ENCODE measurements at places on chromosomes 6 and 20. TPM values are rescaled to one million over a fixed set of nuclear protein-coding genes. Genes with fewer than 3 reads are reported as not detected.

Gene RBPJL
- polyA plus RNA-seq = not detected

Gene SPATA2
- polyA plus RNA-seq = 8.0 TPM

Gene PBOV1
- polyA plus RNA-seq = not detected

Gene MTCH1
- 104 TPM for polyA plus RNA-seq

DNA sequence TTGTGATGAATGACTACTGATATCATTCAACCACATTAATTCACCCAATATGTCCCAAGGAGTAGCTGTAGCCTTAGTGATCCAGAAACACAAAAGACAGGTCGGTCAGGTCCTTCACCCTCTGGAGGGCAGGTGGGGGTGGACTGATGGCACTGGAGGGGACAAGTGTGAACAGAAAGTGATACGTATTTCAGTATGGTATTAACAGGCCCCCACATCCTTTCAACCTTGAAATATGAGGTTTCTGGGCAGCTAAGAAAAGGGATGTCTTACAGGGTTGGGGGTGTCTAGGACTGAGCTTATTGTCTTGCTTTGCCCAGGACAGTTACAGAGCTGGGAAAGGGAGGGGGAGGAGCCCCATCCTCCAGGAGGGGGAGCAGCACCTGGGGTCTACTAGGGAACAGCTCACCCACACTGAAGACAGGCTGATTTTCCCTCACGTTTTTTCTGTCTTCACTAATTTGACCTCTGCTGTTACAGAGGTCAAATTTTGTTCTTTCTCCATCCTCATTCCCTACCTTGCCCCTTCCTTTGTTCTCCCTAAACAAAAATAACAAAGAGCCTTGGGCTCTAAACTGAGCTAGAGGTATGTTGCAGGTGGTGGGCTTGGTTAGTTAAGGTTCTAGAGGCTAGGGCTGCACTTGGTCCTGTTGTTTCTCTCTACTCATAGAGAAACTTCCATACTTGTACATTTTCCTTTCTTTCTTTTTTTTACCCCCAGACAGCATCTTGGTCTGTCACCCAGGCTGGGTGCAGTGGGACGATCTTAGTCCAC is 38.0 kb upstream of the EEF1A1 start:
- DNase-seq = no peak

- peak; percentile 13 for DNase-seq
These were observed 15.0 kb downstream of the COL9A3 start for GRCh38 chr20:62831854-62832211.

DNA sequence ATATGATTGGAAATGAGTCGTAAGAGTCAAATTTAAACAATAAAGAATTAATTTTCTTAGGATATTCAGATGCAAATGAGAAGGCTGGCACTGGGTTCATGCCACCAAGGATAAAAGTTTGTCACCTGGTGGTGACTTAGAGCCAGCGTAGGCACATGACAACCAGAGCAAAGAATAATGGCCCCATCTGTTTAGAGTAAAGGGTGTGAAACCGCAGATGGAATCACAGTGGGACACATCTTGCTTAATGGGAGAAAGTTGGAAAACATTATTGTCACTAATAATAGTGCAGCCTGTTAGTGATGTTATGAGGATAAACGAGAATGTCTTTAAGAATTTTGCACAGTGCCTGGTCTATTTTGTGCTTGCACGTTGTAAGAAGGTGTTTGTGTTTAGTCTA is 727.8 kb downstream of the QKI start:
- no peak for DNase-seq

GRCh38 chr6:111941686-111942330 is 68.6 kb upstream of the FYN start:
- DNase-seq = no peak

DNA sequence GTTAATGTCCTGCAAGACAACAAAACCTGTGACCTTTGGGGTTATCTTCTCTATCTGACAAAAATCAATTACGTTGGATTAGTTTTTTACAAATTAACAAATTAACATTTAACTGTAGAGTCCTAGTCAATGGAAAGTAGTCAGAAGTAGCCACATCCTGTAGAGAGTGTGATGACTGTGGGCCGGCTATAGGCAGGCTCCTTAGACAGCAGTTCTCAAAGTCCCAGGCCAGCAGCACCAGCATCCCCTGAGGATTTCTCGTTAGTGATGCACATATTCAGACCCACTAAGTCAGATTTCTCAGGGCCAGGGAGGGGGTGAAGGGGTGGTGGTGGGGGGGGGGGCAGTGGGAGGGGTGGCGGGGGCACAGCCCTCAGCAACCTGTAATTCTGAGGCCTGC is 37.2 kb downstream of the ZNF341 start:
- no peak for DNase-seq

- no peak for DNase-seq
These were observed 67.9 kb downstream of the IGF2R start for GRCh38 chr6:160036790-160037206.

DNA sequence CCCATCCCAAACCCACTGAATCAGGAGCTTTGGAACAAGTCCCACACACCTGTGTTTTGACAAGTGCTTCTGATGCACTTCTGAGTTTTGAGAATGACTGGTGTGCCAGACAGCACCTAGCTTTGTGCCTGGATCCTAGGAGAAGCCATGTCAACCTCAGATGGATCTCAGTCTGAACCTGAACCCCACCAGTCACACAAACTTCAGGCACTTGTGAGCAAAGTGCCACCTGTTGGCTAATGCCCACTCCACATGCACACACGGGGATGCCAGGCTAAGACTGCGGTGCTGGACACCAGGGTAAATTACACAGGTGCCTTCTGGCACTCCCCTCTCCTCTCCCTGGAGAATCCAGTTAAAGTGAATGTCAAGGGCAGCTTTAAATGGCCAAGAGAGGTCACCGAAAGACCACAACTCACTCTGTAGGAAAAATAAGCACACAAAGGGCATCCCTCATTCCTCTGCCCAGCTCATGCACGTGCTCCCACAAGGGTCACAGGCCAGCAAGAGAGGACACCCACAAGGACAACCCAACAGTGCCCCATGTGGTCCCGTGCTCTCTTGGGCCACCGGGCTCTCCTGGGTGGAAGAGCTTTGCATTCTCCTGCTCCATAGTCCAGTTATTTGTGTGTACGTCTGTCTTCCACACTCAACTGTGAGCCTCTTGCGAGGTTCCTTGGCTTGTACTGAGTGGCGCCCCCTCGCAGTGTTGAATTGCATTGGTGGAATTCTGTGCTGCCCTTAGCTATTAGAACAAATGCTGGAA is 45.6 kb downstream of the TAF8 start:
- DNase-seq = no peak

DNA sequence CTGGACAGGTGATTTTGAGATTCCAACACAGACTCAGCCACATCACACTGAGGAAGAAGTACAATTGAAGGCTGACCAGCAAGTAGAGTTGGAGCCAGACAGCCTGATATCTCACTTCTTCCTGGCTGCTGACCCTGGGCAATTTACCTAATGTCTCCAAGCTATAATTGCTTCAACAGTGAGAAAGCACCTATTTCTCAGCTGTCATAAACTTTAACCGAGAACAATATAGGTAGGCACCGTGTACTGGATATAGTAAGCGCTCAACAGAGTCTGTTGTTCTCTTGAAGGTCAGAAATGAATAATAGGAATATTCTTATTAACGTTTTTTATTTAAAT is 28.3 kb downstream of the STX7 start:
- DNase-seq = no peak

Measured in heart left ventricle (tissue), 16 donors.